ENCODE measurements at places on chromosomes 3 and 15. TPM values are rescaled to one million over a fixed set of nuclear protein-coding genes. Genes with fewer than 3 reads are reported as not detected.

PPP1R2 gene
- total RNA-seq: 46.3 TPM

GABRA5 gene
- not detected for total RNA-seq

OXTR gene
- total RNA-seq: 0.55 TPM

APBA2 gene
- total RNA-seq: 4.2 TPM

ARPC4 gene
- total RNA-seq: 148 TPM

- peak; percentile 56 for DNase-seq
Observed at GRCh38 chr15:34347951-34348638, 5.0 kb downstream of the NUTM1 start.

DNA sequence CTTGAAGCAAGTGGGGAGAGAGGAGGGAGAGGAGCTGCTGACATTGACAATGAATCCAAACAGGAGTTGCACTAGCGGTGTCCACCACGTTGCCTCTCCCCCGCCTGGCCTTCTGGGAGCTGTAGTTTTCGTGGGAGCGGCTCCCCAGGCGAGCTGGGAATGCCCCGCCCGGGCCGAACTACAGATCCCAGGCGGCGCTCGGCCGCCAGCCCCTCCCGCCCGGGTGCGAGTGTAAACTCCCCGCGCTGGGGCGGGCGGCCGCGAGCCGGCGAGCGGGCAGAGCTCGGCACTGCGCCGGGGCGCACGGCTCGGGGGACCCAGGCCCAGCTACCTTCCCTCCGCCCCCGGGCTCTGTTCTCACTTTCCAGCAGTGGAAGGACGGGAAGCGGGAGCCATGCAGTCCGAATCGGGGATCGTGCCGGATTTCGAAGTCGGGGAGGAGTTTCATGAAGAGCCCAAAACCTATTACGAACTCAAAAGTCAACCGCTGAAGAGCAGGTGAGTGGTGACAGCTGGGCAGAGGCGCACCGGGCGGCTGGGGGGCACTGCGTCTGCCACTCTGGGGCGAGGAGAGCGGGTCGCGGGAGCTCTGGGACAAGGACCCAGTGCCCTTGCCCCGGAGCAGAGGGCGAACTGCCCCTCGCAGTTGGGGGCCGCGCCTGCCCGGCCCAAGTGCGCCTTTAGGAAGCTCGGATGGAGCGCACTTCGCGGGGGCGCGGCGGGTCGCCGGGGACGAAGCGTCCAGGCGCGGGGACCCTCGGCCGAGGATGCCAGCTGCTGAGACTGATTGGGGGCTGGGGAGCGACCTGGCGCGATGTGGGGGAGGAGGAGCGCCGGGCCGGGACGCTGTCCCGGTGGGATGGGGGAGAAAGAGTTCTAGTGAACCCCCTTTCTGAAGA is at the start of gene MITF:
Gene MITF (plus strand): TSS at position 261 of the 899 bp plus-strand sequence. CDS start 134 bp downstream, at position 395.
- DNase-seq: peak; percentile 96

DNA sequence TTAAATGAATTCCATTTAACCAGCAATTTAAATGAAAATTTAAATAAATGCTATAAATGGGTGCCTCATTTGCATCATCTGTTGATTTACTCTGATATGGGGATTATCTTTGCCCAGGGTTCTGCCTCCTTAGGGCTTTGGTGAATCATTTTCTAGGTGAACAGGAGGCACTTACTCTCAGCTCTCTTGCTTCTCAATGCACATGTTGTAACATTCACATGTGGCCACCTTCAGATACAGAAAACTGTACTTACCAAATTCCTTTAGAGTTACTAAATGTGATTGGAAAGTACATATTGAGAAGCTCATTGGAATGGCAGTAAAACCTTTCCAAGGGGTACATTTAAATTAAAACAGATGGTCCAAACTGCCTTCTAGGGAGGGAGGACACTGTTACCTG is 20.8 kb downstream of the GADL1 start:
- DNase-seq: no peak

DNA sequence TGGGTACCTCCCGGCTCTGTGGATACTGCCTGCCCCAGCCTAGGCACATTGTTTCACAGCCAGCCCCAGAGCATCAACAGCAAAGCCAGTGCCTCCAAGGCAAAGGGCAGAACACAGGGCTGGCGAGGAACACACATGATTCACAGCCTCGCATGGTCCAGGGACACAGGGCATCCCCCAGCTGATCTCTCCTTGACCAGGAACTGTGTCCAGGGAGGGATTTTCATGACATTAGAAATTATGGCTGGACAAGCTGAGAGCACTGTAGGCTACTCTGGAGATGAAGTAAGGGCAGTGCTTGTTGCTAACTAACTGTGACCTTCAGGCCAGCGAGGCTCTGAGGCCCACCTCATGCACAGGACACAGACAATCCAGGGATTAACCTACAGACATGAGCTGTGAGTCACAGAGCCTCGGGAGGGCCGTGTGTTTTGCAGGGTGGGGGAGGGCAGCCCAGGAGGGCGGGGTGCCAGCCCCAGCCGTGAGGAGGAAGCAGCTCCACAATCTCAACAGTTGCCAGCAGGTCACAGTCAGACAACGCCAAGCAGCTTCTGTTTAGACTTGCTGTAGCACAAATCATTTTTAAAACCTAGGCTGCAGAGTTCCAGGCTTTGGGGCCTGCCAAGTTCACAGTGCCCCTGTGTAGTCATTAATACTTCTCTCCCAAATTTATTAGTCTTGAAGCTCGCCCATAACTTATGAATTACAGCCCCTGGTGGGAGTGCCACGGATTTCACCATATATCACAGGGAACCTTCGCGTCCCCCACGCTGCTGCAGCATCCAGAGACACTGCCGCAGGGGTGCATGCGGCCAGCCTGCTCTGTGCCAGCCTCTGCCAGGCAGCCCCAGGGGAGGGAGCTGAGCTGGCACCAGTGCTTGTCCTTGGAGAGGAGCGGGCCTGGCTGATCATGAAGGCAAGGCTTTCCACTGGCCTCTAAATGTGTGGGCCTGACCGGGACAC is 114.7 kb downstream of the ETFA start:
- peak; percentile 51 for DNase-seq

- DNase-seq: no peak
Observed at GRCh38 chr3:44353355-44353924, 14.9 kb downstream of the TCAIM start.

- no peak for DNase-seq
Observed at GRCh38 chr3:130895690-130896488, 2.0 kb downstream of the ATP2C1 start.

- no peak for DNase-seq
Observed at GRCh38 chr15:77830051-77830468, 197.3 kb upstream of the LINGO1 start.

Data from upper lobe of right lung (tissue), 1 donor.